ENCODE measurements at places on chromosomes 13 and 19.

- DNase-seq: no peak
These were observed 4.7 kb downstream of the HNRNPA1L2 start for GRCh38 chr13:52646967-52647366.

GRCh38 chr13:39353988-39354387, 249.0 kb downstream of the LHFPL6 start:
- DNase-seq: no peak

- peak; percentile 5 for DNase-seq
These were observed 422 bp upstream of the MTUS2 start for GRCh38 chr13:28819735-28820098.

- DNase-seq: no peak
These were observed 25.2 kb downstream of the IPO5 start for GRCh38 chr13:97978651-97979050.

All from SW 1271 (cell line).